Activated CD4-positive, CD25-positive, alpha-beta regulatory T cell treated with anti-CD3 and anti-CD28 coated beads, Interleukin-2, amount 50 U/mL, for 72 hours (primary cell): ENCODE measurements at places on chromosomes 4 and X.

GRCh38 chr4:118682928-118683327, 2.3 kb upstream of the METTL14 start:
- DNase-seq = no peak

- no peak for DNase-seq
These were observed 686 bp downstream of the MTHFD2L start for GRCh38 chr4:74158466-74159142.

GRCh38 chrX:134544135-134544512, 84.2 kb downstream of the HPRT1 start:
- no peak for DNase-seq

DNA sequence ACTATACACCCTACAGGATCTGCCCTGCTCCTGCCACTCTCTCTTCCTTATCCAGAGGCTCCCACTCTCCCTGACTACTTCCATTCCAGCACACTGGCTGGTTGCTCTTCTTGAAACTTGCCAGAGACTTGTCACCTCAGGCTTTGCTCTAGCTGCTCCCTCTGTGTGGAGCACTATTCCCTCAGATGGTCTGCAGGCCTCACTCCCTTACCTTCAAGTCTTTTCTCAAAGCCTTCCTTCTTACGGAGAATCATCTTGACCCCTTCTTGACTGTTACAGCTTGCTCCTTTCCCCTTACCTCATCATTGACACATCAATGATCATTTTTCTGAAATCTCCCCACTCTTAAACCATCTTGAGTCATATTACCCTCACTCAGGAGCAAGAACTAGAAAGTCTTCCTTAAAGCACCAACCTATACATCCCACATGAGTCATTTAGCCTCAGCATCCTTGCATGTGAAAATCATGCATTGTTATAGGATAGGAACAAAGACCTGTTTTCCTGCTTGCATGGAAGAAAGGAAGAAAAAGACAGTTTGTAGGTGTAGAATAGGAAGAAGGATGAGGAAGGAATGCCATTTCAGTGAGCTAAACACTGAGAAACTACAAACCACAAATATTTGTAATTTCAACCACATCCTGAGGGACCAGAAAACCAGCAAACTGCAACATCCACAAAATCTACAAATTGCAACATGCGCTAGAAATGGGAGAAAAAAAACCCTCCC, 55.7 kb downstream of the ANTXR2 start:
- no peak for DNase-seq

DNA sequence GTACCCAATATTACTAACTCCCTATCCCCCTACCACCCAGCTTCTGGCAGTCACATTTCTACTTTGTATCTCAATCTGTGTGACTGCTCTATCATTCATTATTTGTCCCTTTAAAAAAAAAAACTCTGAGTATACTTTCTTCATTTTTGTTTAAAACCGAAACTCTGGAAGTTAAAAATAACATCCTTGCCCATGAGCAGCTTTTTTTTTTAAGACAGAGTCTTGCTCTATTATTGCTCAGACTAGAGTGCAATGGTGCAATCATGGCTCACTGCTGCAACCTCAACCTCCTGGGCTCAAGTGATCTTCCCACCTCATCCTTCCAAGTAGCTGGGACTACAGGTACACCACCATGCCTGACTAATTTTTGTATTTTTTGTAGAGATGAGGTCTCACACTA, 15.8 kb downstream of the UBE2K start:
- DNase-seq = no peak

- DNase-seq = no peak
These were observed 469 bp upstream of the GPR78 start for GRCh38 chr4:8579526-8580320.

DNA sequence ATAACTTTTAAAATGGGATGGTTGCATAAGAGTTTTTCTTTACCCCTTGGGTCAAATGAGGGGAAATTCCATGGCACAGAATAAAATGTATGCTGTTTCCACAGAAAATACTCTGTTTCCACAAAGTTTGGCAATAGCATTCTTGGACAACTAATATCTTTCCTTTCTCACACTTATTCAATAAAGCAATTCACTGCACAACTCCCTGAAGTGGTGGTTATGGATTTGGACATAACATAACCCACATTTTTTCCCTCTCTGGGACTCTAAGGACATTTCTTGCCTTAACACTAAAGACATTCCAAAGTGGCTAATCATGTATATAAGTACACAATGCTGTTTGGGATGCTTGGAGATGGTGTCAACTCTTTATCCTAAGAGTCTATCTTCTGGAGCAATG, 51.7 kb upstream of the GPM6B start:
- DNase-seq = no peak

DNA sequence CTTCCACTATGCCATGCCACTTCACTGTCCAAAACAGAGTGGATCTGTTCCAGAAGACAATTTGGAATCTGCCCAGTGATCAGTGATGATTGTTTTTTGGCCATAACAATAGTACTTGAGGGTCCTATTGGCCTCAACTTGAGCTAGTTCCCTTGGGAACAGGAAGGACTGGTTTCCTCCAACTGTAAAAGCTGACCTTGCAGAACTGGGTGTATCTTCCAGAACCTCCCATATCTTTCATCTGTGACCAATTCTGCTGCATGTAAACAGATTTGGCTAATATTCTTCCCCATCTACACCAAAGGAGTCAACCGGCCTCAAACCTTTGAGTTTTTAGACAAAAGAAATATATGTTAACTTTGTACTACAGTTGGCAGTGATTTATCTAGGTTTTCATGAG, 165.1 kb upstream of the TRPC5 start:
- no peak for DNase-seq

- DNase-seq = no peak
These were observed 8.2 kb downstream of the SH3KBP1 start for GRCh38 chrX:19879181-19879580.

- DNase-seq = no peak
These were observed 913.3 kb downstream of the PDHA2 start for GRCh38 chr4:96753216-96753615.

GRCh38 chr4:147814376-147814775, 82.5 kb downstream of the ARHGAP10 start:
- no peak for DNase-seq

GRCh38 chr4:189001283-189001970, 862.2 kb downstream of the TRIML1 start:
- DNase-seq = no peak

DNA sequence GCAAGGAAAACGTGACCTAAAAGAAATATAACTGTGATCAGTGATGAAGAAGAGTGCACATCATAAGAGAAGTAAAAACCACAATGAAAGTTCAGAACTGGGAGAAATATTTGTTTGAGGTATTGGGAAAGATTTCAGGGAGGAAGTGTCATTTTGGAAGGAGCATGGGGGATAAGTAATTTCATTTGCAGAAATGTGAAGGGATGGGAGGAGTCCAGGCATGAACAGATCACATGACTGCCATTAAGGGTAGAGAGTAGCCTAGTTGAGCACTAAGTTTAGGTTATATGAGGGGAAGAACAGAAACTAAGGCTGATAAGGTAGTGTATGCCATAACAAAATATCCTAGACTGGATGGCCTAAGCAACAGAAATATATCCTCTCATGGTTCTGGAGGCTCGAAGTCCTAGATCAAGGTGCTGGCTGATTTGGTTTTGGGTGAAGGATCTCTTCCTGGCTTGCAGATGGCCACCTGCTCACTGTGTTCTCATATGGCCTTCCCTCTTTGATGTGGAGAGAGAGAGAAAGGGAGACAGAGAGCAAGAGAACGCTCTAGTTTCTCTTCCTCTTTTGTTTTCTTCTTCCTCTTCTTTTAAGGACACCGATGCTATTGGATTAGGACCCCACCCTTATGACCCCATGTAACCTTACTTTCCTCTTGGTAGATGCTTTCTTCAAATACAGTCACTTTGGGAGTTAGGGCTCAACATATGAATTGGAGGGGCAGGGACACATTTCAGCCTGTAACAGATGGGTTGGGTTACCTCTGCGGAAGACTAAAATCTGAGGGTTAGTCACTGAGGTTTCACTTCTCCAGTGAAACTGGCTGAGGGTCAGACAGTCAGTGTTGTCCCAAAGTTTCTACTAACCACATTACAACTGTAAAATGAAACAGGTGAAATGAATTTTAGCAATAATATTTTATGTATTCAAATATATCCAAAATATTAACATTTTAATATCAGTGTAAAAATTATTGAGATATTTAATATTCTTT, 77.9 kb downstream of the EGF start:
- no peak for DNase-seq

DNA sequence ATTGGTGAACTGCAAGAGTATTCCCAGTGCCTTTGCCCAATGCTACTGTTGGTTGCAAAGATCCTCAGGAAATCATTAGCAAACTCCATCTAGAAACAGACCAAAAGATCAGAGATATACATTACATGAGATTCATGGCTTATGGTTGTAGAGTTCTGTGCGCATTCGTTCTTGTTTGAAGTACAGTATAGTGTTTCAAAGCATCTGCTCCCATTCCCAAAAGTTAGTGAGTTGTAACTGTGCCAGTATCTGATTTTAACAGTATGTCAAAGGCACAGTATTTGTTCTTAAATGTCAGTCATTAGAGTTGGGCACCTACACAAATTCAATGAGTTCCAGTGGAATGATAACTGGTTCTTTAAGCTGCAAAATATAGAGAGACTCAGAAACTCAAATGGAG, 314.7 kb upstream of the ATOH1 start:
- DNase-seq = no peak

- DNase-seq = no peak
These were observed 620.0 kb downstream of the BCOR start for GRCh38 chrX:39477762-39478120.

DNA sequence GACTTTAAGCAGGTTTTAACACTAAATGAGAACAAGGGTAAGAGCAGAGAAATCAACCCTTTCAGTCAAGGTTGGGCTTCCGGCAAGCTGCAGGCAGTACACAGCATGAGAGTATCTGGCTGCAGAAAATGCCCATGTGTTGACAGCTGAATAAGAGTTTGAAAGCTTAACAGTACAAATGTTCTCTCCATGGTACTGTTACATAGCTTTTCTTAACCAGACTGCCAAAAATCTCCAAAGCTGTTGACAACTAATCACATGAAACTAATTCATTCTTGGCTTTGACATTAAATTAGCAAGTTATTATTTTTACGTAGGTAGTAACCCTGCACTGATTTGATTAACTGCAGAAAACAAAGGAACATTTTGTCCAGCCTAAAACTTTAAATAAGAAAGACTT, 153.5 kb downstream of the SLC10A7 start:
- DNase-seq = no peak

DNA sequence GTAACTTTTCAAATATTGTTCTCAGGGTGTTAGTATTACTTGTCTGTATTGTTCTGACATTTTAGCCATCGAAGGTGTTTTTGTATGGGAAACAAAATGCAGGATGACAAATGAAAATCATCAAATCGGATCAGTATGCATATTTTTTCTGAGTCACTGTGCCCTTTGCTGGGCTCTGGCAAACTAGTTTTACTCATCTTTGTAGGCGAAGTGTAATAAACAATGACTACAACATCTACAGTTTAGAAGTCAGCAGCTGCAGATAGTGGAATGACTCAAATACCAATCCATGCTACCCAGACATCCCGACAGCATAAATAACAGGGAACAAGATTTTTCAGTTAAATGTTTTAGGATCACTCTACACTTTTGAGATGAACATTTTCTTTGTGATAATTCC, 557.3 kb upstream of the TENM3 start:
- no peak for DNase-seq

GRCh38 chrX:12814420-12814819, 23.2 kb downstream of the PRPS2 start:
- DNase-seq = no peak

DNA sequence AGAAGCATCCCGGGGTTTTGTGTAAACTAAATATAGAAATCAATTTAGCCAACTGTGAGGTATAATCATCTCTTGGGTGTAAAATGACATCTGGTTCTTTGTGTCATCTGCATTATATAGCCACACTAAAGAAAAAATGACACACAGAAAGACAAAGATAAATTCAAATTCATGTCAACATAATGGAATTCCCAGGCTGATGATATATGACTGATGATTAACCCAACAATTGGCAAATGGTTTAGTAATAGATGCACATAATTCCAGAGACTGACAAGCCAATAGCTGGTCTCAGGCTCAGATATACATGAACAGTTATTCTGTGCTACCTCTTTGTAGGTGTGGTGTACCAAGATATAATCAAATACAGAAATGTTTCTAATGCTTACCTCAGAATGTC, 375.4 kb upstream of the PITX2 start:
- no peak for DNase-seq

DNA sequence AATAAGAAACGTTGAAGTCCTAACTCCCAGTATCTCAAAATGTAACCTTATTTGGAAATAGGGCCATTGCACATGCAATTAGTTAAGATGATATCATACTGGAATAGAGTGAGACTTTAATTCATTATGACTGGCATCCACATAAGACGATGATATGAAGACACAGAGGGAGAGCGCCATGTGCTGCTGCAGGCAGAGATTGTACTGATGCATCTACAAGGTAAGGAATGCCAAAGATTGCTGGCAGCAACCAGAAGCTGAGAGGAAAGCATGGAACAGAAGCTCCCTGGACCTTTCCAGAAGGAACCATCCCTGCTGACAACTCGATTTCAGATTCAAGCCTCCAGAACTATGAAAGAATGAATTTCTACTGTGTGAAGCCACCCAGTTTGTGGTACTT, 697.0 kb upstream of the INTU start:
- DNase-seq = no peak

DNA sequence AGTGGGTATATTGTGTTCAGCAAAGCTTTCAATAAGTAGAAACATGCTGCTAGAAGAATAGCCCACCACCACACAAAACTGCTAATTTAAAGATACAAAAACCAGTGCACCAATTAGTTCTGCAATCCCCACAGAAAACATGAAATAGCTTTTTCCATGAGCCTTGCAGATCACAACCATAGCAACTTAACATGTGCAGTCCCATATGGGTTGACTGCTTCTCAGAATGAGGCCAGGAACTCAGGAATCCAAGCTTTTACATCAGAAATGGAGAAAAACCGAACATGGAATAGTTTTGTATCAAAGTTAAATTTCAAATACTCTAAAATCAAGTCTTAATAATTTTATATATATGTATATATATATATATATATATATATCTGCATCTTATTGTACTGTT, 66.6 kb upstream of the IQCM start:
- DNase-seq = no peak

DNA sequence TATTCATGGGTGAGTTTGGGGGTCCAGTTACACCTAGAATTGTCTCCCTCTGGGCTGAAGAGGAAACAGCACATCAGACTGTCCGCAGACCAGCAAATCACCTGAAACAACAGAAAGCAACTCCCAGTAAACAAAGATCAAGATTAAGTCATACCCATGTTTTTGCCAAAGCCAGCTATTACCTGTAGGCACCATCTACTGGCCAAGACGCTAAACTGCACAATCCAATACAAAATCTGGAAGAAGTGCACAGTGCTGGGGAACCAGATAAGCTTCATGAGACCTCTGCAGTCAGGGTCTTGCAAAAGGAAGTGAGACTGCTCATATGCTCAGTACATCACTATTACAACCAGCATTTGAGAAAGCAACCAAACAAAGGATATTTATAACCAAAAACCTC, 157.5 kb upstream of the ITM2A start:
- DNase-seq = no peak

- no peak for DNase-seq
These were observed 24.6 kb upstream of the PDLIM3 start for GRCh38 chr4:185559915-185560281.
